HTR-8/SVneo (cell line): ENCODE measurements at places on chromosomes 6 and 20.

GRCh38 chr20:23112595-23112994 lies 26.5 kb upstream of the CD93 start:
- no peak for DNase-seq

DNA sequence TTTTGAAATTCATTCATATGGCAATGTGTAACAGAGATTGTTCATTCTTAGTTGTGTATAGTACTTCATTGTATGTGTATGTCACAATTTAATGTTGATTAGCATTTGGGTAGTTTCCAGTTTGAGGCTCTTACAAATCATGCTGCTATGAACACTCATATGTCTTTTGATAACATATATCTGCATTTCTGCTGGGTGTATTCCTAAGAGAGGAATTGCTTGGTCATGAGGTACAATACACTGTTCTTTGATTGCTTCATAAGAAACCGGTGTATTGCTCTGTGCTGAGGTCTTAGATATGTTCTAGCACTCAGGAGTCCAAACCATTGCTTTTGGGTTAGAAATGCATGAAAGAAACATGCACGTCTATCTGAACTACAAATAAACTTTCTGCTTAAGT lies 492.9 kb upstream of the JAG1 start:
- DNase-seq: no peak

DNA sequence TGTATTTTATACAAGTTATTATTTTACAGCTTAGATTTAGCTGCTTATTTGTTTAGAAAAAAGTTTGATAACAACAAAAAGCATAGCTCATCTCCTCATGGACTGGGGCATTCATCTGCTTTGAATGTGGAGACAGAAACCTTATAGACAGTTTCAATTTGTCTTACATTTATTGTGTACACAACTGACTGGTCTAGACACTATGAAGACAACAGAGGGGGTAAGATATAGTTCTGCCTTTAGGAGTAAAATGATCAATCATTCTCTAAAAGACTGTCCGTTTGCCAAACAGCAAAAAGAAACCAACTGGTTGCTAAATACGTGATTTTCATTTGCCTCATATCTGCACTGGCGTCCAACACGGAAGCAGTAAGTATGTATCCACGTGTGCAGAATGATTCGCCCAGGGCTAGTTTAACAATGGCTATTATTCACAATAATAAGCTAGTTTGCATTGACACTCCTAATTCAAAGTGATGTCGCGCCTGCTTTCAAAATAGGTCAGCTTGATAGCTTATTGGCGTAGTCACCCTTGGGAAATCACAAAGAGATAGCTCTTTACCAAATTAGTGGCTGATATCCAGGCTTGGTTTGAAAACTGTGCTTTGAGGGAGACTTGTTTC lies 153.6 kb downstream of the BMP2 start:
- DNase-seq: no peak

DNA sequence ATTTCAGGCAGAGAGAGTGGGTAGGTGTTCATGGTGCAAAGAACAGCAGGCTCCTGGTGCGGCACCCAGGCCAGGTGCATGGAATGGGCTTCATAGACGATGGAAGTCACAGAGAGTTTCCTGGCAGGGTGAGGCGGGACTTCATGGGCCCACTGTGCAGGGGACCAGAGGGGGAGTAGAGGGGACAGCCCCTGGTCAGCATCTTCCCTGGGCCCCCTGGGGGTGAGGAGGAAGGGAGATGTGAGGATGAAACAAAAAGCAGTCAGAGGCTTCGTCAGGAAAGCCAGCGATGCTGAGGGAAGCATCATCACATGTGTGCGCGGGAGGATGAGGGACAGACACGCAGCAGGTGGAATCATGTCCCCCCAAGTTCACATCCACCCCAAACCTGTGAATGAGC lies 2.4 kb upstream of the THBS2 start:
- no peak for DNase-seq

GRCh38 chr6:100176311-100176950 lies 182.4 kb upstream of the MCHR2 start:
- DNase-seq: no peak

DNA sequence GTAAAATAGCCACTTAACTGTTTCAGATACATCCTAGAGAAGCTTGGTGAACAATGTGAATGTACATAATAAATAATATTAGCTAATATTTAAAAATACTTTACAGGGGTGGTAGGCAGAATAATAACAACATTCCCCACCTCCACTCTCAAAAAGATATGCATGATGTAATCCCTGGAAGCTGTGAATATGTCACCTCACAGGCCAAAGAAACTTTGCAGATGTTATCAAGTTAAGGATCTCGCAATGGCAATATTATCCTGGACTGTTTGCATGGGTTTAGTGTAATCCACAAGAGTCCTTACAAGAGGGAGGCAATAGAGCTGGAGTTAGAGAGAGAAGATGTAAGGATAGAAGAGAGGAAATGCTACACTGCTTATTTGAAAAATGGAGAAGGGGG lies 7.0 kb upstream of the PTPRK start:
- no peak for DNase-seq

DNA sequence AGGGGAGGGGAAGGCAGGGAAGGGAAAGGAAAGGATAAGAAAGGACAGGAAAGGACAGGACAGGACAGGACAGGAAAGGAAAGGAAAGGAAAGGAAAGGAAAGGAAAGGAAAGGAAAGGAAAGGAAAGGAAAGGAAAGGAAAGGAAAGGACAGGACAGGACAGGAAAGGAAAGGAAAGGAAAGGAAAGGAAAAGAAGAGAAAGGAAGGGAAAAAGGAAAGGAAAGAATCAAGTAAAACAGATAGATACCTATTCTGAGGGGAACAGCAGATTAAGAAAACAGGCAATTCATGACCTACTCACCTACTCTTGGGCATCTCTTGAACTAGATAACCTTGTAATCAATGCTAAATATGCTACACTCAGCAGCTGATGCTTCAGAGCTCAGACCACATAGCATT lies 265.4 kb downstream of the SYNE1 start:
- no peak for DNase-seq
